ENCODE measurements at places on chromosomes 5 and 9.

GRCh38 chr5:35698047-35698808, 80.6 kb downstream of the SPEF2 start:
- H3K27me3 ChIP-seq, result no peaks in the 10 kb centered on the region
- no peak for DNase-seq
- no peak overlapping the region for H3K27ac ChIP-seq
- no peaks in the 10 kb centered on the region for H3K4me1 ChIP-seq

DNA sequence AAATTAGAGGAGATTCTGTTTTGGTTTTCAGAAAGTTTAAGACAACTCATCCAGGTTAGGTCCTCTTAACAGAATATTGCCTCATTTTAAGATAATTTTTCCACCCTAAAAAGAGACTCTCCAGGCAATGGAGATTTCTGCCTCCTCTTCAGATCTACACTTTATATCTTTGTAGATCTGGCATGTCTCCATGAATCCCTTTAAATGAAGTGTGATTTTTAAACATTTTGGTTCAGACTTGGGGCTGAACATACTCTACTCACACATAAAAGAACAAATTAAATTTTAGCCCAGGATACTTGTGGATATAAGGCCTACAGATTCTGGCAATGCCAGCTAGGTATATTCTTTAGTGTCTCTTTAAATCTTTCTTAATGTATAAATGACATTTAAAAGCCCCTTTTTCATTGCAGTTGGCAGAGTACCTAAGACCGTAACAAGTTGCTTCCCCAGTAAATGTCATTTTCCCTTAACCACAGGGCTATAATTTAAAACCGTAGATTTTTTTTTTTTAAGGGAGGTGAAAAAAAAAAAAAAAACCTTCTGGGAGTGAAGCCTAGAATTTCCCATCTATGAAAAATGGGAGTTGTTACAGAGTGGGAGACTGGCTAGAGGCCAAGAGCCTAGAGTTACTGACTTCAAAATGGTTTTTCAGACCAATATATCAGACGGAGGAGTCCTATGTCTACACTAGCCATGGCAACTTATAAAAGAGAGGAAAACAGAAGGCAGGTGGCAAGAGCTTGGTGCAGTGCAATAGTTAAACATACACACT, 207.8 kb upstream of the TARS1 start:
- H3K4me3 ChIP-seq, result no peak overlapping the region
- no peak overlapping the region for H3K27ac ChIP-seq
- DNase-seq, result no peak
- peaks cover 2% of the 10 kb centered on the region for H3K36me3 ChIP-seq

DNA sequence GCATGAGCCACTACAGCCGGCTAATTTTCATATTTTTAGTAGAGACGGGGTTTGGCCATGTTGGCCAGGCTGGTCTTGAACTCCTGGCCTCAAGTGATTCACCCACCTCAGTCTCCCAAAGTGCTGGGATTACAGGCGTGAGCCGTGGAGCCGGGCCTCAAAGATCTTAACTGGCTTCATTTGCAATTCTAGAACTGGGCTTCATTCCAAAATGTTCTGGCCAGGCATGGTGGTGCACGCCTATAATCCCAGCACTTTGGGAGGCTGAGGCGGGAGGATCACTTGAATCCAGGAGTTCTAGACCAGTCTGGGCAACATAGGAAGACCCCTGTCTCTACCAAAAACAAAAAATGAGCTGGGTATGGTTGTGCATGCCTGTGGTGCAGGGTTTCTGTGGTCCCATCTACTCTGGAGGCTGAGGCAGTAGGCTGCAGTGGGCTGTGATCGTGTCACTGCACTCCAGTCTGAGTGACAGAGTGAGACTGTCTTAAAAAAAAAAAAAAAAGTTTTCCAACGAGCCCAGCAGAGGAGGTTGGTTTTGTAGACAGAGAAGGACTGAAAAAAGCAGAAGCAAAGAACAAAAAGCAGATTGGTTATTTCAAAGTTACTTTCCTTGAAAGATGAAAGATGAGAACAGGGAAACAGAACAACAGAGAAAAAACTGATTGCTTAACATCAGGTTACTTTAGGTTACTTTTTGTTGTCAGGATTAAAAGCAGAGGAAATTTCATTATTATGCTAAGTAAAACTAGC, 78.2 kb downstream of the ANKRD55 start:
- no peaks in the 10 kb centered on the region for H3K27me3 ChIP-seq
- peaks cover 2% of the 10 kb centered on the region for H3K36me3 ChIP-seq
- DNase-seq, result no peak
- peaks cover 44% of the 10 kb centered on the region for H3K4me1 ChIP-seq
- H3K4me3 ChIP-seq, result no peak overlapping the region

- no peaks in the 10 kb centered on the region for H3K36me3 ChIP-seq
- H3K27ac ChIP-seq, result no peak overlapping the region
- peak; percentile 9 for DNase-seq
- no peak overlapping the region for H3K4me3 ChIP-seq
Observed at GRCh38 chr5:135317286-135317685, 81.7 kb downstream of the MACROH2A1 start.

- no peaks in the 10 kb centered on the region for H3K27me3 ChIP-seq
- peaks cover 14% of the 10 kb centered on the region for H3K36me3 ChIP-seq
- H3K4me3 ChIP-seq, result peak overlapping the region; percentile 92
- peak overlapping the region; percentile 99 for H3K27ac ChIP-seq
- no peak for DNase-seq
- H3K4me1 ChIP-seq, result peaks cover 51% of the 10 kb centered on the region
Observed at GRCh38 chr9:128685636-128686489, 3.2 kb upstream of the SET start.

- no peaks in the 10 kb centered on the region for H3K27me3 ChIP-seq
- H3K4me3 ChIP-seq, result peak overlapping the region; percentile 76
- no peak for DNase-seq
Observed at GRCh38 chr9:136958898-136959850, 7.1 kb downstream of the LCN12 start.

GRCh38 chr5:138503487-138504270, 38.4 kb downstream of the EGR1 start:
- H3K27me3 ChIP-seq, result no peaks in the 10 kb centered on the region
- H3K36me3 ChIP-seq, result peaks cover 36% of the 10 kb centered on the region
- no peaks in the 10 kb centered on the region for H3K4me1 ChIP-seq
- no peak for DNase-seq
- H3K4me3 ChIP-seq, result no peak overlapping the region

DNA sequence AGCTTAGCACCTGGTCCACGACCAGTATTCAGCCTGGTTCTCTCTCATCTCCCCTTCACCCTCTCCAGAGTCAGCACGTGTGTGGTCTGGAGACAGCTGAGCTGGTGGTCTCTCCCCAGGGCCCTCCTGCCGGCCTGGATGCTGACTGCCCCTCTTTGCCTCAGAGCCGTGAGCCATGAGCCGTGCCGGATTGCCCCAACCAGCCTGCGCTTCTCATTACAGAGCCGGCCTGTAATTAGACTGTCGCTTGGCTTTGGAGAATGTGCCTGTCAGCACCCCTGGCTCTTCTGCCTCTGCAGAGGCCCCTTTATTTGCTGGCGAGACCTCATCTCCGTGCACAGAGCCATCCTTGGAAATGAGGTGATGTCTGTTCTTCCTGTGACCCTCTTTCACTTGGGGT, 118.7 kb upstream of the BOD1 start:
- no peaks in the 10 kb centered on the region for H3K4me1 ChIP-seq
- H3K36me3 ChIP-seq, result no peaks in the 10 kb centered on the region
- H3K27ac ChIP-seq, result peak overlapping the region; percentile 54
- DNase-seq, result no peak
- H3K27me3 ChIP-seq, result peaks cover 7% of the 10 kb centered on the region
- no peak overlapping the region for H3K4me3 ChIP-seq

GRCh38 chr5:108557686-108558085, 175.8 kb upstream of the FBXL17 start:
- no peak for DNase-seq
- peaks cover 15% of the 10 kb centered on the region for H3K27me3 ChIP-seq
- H3K36me3 ChIP-seq, result no peaks in the 10 kb centered on the region
- no peak overlapping the region for H3K27ac ChIP-seq
- no peak overlapping the region for H3K4me3 ChIP-seq
- no peaks in the 10 kb centered on the region for H3K4me1 ChIP-seq

DNA sequence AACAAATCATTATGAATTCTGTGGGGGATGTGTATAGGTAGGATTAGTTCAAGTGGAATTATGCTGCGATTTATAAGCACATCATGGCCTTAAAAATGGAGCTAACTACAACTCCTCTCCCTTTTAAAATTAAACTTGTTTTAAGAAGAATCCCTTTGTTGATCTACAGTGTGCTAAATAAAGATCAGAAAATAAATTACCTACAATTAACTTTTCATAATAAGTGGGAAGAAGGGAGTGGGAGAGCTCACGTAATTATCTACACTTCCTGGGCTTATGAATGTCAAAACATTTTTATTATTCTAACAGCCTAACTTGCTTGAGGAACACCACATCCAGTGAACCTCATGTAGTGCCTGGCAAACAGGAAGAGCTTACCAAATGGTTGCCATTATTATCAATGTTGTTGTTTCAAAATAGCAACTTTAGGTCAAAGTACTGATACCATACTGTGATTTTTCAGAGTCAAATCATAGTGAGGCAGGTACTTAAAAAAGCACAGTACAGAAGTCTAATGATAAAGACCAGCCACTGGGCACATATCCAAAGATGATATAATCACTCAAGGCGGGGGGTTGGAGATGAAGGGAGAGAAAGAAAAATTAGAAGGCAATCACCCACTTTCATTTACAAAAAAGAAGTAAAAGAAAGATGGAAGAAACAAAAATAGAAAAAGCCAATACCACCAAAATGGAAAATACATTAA, 174.0 kb downstream of the RAPGEF6 start:
- peaks cover 14% of the 10 kb centered on the region for H3K4me1 ChIP-seq
- H3K27ac ChIP-seq, result no peak overlapping the region
- peaks cover 36% of the 10 kb centered on the region for H3K36me3 ChIP-seq
- DNase-seq, result no peak
- no peaks in the 10 kb centered on the region for H3K27me3 ChIP-seq

GRCh38 chr5:19928562-19929421, 59.2 kb downstream of the CDH18 start:
- no peaks in the 10 kb centered on the region for H3K27me3 ChIP-seq
- no peak for DNase-seq
- no peaks in the 10 kb centered on the region for H3K36me3 ChIP-seq
- no peak overlapping the region for H3K27ac ChIP-seq

DNA sequence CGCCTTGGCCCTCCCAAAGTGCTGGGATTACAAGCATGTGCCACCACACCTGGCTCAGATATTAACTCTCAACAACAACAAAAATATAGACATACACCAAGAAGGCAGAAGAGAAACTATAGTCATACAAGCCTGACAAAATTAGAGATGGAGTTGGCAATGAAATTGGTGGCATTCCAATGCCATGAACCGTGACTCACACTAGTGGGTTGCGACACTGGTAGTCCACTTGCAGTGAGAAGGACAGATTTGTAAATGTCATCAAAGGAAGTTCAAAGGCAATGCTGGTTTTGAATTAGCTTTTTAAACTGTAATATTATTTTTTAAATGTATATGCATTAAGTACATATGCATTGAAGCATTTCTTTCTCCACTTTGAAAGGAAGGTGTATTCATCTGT, 8.5 kb upstream of the DNAJC25 start:
- DNase-seq, result no peak
- no peak overlapping the region for H3K4me3 ChIP-seq
- peaks cover 10% of the 10 kb centered on the region for H3K27me3 ChIP-seq
- H3K27ac ChIP-seq, result no peak overlapping the region
- no peaks in the 10 kb centered on the region for H3K36me3 ChIP-seq
- no peaks in the 10 kb centered on the region for H3K4me1 ChIP-seq

- H3K36me3 ChIP-seq, result peaks cover 1% of the 10 kb centered on the region
- no peak overlapping the region for H3K27ac ChIP-seq
- DNase-seq, result no peak
- H3K4me1 ChIP-seq, result no peaks in the 10 kb centered on the region
- H3K4me3 ChIP-seq, result no peak overlapping the region
Observed at GRCh38 chr9:127679506-127679905, 27.3 kb upstream of the CFAP157 start.

GRCh38 chr5:126846344-126846743, 69.4 kb downstream of the LMNB1 start:
- H3K27ac ChIP-seq, result no peak overlapping the region
- no peaks in the 10 kb centered on the region for H3K27me3 ChIP-seq
- no peaks in the 10 kb centered on the region for H3K36me3 ChIP-seq
- H3K4me1 ChIP-seq, result peaks cover 18% of the 10 kb centered on the region
- no peak overlapping the region for H3K4me3 ChIP-seq
- no peak for DNase-seq

DNA sequence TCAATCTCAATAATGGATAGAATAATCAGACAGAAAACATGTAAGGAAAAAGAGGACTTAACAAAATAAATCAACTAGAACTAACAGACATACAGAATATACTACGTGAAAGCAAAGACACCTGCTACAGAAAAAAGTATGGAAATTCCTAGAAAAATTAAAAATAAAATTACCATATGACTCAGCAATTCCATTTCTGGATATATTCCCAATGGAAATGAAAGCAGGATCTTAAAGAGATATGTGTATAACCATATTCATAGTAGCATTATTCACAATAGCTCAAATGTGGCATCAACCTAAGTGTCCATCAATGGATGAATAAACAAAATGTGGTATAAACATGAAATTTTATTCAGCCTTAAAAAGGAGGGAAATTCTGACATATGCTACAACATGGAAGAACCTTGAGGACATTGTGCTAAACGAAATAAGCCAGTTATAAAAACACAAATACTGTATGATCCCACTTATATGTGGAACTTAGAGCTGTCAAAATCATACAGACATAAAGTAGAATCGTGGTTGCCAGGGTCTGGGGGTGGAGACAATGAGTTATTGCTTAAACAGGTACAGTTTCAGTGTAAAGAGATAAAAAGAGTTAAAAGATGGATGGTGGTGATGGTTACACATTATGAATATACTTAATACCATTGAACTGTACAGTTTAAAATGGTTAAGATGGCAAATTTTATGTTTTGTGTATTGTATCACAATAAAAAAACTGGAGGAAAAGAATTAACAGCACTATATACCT, 6.9 kb downstream of the PLAA start:
- peak overlapping the region; percentile 1 for H3K4me3 ChIP-seq
- no peak for DNase-seq
- no peaks in the 10 kb centered on the region for H3K27me3 ChIP-seq
- peak overlapping the region; percentile 12 for H3K27ac ChIP-seq
- peaks cover 11% of the 10 kb centered on the region for H3K36me3 ChIP-seq

GRCh38 chr5:138659561-138659960, 84.4 kb upstream of the HSPA9 start:
- DNase-seq, result no peak
- H3K27me3 ChIP-seq, result peaks cover 98% of the 10 kb centered on the region
- H3K36me3 ChIP-seq, result peaks cover 9% of the 10 kb centered on the region
- H3K4me3 ChIP-seq, result no peak overlapping the region
- peaks cover 24% of the 10 kb centered on the region for H3K4me1 ChIP-seq

GRCh38 chr9:98365227-98365669, 109.8 kb upstream of the TBC1D2 start:
- no peak overlapping the region for H3K27ac ChIP-seq
- no peaks in the 10 kb centered on the region for H3K36me3 ChIP-seq
- DNase-seq, result no peak

- no peak overlapping the region for H3K27ac ChIP-seq
- no peaks in the 10 kb centered on the region for H3K27me3 ChIP-seq
- peaks cover 18% of the 10 kb centered on the region for H3K36me3 ChIP-seq
- no peak for DNase-seq
- H3K4me1 ChIP-seq, result no peaks in the 10 kb centered on the region
- no peak overlapping the region for H3K4me3 ChIP-seq
Observed at GRCh38 chr9:129011761-129012181, 16.4 kb downstream of the SH3GLB2 start.

Data from central memory CD8-positive, alpha-beta T cell (primary cell).